ENCODE measurements at places on chromosomes 5 and 9.

- DNase-seq: no peak
Observed at GRCh38 chr5:137191179-137191578, 307.9 kb downstream of the SPOCK1 start.

DNA sequence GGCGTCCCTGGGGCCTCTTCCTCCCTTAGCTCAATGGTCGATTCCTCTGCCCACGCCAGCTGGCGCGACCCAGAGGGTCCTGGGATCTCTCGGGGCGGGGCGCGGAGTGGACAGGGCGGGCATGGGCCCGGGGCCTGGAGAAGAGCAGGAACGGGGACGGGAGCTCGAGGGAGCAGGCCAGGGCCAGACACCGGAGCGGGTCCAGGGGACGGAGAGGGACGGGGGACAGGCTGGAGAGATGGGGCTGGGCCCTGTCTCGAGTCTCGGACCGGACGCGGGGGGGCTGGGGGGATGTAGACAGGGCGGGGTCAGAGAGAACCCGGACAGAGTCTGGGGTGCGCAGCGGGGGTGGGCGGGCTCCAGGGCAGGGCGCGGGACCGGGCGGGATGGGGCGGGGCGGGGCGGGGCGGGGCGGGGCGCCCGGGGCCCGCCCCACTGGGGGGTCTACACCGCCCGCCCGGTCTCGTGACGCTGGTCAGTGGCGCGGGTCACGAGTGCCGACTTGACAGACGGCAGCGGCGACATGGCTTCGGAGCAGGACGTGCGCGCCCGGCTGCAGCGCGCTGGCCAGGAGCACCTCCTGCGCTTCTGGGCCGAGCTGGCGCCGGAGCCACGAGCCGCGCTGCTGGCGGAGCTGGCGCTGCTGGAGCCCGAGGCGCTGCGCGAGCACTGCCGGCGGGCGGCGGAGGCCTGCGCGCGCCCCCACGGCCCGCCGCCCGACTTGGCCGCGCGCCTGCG is at the start of gene UAP1L1:
Gene UAP1L1, plus strand, starts transcription at position 508 of the 738 bp plus-strand sequence. Its CDS starts 16 bp downstream, at position 524.
- peak; percentile 19 for DNase-seq

DNA sequence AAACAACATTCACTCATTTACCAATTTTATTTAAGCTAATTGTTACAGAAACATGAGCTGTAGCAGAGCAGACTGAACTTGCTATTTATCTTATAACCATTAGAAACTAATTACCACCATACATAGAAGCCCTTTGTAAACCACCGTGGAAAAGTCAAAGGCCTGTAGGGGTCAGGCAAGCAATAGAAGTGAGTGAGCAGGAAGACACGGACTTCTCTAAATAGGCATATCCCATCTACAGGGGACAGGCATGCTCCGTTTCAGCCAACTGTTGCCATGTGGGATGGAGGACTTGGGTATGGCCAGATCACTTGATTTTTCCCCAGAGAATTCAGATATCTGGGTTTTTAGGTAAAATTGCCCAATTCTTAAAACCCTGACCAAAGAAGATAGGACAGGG is 44.8 kb downstream of the PRRC1 start:
- DNase-seq: no peak

GRCh38 chr5:134614450-134615085 is 18.1 kb downstream of the SAR1B start:
- no peak for DNase-seq

- DNase-seq: no peak
Observed at GRCh38 chr5:155222393-155222792, 208.8 kb downstream of the KIF4B start.

GRCh38 chr9:97633859-97634490 is 354 bp downstream of the NCBP1 start:
- DNase-seq: no peak

- no peak for DNase-seq
Observed at GRCh38 chr5:26757941-26758340, 280.4 kb downstream of the CDH9 start.

DNA sequence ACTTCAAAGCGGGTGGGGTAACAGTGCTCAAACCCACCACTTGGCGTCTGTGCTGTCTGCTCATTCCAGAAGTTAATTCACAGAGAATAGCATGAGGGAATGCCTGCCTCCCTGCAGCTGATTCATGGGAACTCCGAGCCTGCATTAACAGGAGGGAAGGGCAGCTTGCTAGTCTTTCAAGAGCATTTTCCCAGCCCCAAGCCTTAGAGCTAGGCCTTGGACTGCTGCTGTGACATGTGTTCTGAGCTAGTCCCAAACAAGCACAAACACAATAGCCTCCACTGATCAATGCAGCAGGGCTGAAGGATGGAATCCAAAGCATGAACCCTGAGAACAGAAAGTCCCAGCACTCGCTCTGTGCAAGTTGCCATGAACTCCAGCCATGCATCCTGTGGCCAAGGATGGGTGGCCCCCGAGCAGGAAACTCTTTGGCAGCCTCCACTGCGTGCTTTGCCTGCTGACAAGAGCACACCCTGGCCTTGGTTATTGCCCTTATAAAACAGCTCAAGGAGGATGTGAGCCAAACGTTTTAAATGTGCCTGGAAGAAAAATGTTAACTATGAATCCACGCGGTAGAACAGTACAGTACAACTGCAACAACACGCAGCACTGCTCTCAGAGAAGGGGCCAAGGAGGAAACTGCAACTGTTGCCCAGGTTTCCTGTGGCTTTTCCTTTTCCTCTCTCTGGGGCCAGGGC is 653.1 kb upstream of the KLF4 start:
- no peak for DNase-seq

DNA sequence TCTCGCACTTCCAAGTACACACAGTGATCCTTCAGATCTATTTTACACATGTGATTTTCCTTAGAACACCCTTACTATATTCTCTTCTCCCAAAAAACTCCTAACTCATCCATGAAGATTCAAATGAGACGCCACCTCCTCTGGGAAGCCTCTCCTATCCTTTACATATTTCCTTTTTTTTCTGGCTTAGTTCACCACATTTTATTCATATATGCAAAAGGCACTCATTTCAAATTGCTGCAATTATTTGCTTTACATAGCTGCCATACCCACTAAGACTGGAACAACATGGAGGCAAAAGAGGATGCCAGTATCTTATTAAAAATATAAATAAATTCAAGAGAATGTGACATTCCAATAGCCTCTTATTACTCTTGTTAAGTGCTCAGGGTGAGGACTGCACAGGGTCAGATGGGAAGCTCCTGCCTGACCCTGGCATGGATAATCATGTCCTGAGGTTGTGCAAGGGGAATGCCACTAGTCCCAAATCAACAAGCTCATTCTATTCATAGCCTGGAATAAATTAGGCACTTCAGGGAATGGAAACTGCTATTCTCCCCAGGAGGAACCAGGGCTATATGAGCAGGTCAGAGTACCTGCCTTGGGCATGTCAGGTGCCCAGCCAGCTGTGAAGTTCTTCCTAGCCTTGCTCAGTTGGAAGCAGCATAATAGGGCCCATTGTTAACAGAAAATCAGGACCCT is 262.9 kb downstream of the FBXL17 start:
- DNase-seq: no peak

DNA sequence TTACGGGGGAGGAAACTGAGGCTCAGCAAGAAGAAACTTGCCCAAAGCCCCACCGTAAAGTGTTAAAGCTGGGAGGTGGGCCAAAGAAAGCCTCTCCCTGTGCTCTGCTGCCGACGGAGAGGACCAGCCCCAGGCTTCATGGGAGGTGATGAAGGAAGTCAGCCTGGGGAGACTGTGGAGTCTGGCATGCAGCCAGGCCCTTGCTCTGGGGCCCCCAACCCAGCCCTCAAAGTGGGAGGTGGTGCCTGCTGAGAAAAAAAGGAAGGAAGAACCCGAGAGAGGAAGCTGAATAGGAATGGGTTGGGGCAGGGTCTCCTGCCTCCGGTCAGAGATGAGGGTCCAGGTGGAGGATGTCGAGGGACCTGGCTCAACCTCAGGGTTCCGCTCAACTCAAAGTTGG is 3.8 kb downstream of the RNF44 start:
- no peak for DNase-seq

- DNase-seq: no peak
Observed at GRCh38 chr5:107067395-107067794, 603.3 kb downstream of the EFNA5 start.

DNA sequence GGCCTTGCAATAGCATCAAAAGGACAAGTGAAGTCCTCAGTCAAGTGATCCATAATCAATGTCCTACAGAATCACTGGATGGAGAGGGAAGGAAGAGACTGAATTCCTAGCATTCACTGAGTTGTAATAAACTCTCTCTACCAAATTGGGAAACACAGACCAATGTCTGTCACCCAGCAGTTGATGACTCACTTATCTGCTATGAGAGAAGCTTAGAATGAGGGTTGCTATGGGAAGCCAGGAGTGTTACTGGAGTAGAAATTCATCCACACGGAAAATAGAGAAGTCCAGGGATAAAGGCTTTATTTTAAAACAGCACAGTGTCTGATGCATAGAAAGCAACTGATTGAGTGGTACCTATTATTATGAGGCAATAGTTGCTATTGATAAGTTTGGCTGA is 407.4 kb downstream of the BRINP1 start:
- DNase-seq: no peak

- no peak for DNase-seq
Observed at GRCh38 chr5:40474250-40474649, 205.5 kb upstream of the PTGER4 start.

- no peak for DNase-seq
Observed at GRCh38 chr5:82975812-82976211, 101.4 kb downstream of the TMEM167A start.

GRCh38 chr5:61349935-61350334 is 17.9 kb downstream of the ZSWIM6 start:
- DNase-seq: no peak

GRCh38 chr9:33329117-33329563 is 38.8 kb downstream of the NFX1 start:
- no peak for DNase-seq

DNA sequence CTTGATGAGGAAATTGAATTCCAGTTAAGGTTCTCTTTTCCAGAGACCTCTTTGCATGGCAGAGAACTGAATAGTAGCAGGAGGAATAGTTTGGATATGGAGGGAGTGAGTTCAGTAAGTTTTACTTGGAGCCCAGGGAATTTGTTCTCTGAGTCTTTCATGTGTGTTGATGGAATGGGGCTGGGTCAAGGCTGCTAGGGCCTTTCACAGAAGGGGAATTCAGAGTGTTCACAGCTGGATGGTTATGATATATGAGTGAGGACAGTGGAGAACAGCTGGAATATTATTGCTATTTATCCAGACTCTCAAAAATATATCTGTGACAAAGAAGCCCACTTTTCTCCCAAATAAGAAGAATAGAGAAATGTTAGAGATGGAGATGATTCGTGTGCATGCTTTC is 372.8 kb downstream of the PLK2 start:
- no peak for DNase-seq

GRCh38 chr5:96936431-96937320 is 796 bp downstream of the LNPEP start:
- DNase-seq: peak; percentile 28

GRCh38 chr5:33827018-33827707 is 64.6 kb downstream of the ADAMTS12 start:
- DNase-seq: no peak

DNA sequence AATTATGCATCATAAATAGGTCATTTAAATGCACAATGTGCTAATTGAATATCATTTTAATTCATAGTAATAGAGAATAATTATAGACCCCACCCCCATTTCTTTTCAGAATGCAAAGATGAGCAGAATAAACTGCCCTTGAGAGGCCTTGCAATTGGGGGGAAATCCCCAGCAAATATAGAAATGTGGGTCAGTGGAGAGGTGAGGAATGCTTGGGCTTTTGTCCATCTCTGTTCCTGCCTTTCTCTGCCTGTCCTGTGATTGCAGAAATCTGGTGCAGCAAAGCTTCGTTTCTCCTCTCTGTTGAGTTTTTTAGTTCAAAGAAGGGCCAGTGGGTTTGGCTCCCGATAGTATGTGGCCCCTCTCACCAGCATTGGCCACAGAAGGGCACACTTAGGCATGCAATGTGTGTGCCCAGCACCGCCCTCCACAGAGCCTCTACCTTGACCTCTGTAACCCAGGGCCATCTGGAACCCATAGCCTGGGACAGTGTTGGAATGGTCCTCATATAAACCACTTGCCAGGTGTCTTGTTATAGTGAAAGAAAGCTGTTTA is 164.2 kb downstream of the SEMA6A start:
- no peak for DNase-seq

DNA sequence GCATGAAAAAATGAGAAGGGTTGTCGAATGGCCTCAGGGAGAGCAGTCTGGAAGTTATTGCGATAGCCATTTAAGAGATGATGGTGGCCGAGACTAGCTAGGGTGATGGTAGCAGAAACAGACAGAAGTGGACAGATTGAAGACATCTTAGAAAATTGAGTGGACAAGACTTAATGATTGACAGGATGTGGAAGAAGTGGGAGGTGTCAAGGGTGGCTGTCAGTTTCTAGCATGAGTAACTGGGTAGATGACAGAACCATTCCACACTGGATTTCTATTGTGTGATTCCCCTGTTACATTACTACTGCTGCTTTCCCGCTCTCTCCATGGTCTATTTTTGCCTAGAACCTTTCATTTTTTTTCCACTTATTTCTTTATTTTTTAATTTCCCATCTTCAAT is 12.6 kb downstream of the CHMP5 start:
- DNase-seq: no peak

DNA sequence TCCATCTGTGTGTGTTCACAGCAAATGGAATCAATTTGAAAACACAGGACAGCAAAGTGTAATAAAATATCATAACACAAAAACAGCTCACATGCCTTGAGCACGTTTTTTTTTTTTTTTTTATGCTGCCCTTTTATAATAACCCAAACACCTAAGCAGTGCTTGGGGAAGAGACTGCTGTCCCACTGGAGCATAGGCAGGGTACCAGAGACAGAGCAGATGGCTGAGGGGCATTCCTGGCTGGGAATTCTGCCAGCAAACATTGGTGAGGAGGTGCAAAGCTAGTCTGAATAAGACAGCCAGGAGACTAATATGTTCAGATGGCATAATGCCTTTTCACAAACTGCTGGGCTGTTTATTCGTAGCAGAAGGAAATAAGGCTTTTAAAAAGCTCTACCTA is 58.1 kb upstream of the SV2C start:
- no peak for DNase-seq

DNA sequence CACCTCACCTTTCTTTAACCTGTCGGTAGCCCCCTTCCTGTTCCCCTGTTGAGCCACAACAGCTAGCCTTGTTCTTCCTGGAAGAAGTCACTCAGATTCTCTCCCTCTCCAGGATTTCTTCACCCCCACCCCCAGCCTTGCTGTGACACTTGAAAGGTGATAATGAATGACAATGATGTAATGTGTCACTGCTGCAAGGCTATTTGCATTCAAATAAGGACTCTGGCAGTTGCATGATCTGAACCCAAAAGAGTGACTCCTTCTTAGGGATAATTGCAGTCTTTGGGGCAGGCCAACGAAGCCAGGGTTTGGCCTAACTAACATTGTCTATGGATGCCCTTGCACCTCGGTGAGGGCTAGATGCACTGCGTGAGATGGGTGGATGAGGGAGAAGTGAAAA is 154.4 kb upstream of the CLINT1 start:
- DNase-seq: no peak

DNA sequence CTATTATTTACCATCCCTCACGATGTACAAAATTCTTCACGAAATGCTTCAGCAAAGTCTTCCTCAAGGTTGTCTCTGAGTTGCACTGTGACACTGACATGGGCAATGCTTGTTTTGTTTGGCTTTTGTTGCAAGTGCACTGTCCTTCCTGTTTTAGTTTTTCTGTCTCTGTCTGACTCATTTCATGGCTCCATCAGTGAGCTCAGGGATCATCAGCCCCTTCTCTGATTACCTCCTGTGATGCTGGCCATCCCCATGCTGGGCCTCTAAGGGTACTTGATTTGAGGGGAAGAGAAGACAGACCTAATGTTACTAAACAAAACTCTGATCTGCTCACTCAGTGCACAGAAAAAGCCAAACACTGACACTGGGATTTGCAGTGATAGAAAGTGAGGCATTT is 37.6 kb upstream of the STX17 start:
- no peak for DNase-seq
